ENCODE measurements at places on chromosomes 3 and 15.

- no peak for DNase-seq
Observed at GRCh38 chr3:134485075-134485717, 589 bp downstream of the ANAPC13 start.

DNA sequence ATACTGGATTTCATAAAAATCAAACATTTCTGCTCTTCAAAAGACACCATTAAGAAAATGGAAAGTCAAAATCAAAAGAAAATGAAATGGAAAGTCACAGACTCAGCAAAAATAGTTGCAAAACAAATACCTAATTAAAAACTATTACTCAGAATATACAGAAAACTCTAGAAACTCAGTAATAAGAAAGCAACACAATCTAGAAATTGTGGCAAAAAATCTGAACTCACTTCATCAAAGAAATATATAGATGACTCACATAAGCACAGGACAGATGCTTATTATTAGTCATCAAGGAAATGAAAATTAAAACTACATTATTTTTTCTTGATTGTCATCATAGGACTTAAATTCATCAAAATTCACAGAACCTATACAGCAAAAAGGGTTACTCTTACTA, 430.0 kb downstream of the SHQ1 start:
- no peak for DNase-seq

GRCh38 chr3:146187334-146187950, 26.5 kb upstream of the PLOD2 start:
- DNase-seq = no peak

GRCh38 chr3:12777171-12777570, 18.1 kb upstream of the TMEM40 start:
- DNase-seq = no peak

DNA sequence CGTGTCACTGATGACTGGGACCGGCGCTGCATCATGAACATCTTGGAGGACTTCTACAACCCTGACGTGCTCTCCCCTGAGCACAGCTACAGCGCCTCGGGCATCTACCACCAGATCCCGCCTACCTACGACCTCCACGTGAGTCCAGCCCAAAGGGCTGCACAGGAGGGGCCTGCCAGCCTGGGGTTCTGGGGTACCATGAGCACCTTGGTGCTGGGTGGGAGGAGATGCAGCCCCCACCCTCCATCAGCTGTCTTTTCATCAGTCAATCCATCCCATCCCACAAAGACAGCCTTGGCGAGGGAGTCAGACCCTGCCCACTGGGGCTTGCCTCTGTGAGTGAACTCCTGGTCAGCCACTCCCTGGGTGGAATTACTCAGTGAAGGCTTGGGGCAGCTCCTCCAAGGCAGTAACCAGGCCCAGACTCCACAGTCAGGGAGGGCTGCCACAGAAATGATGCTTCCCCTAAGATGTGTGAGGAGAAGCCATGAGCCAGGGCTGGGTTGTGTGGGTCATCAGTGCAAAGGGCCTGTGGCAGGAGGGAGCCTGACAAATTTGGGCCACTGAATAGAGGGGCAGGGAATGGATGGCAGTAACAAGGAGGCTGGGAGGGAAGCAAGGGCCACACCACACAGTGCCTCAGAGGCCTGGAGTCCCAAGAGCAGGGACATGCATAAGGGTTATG, 47.9 kb downstream of the SEMA3G start:
- no peak for DNase-seq

DNA sequence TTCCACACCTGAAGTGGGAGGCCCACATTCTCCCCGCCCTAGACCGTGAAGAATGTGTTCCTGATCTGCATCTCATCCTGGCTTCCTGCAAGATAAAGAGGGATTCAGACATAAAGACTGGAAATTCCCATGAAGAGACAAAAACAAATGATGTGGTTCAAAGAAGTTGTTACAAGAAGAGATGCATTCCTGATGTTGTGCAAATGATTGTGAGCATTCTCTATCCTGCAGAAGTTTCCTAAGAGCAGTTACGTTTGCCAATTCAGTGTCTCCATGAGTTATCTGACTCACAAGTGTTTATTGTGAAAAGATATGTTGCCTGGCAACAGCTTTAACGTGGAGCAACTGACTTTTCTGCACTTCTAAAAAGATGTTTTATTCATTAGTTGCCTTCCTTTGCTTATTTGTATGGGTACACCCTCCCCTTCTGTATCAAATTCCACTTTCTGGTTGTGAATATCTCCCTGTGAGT, 107.8 kb downstream of the ZIC4 start:
- no peak for DNase-seq

DNA sequence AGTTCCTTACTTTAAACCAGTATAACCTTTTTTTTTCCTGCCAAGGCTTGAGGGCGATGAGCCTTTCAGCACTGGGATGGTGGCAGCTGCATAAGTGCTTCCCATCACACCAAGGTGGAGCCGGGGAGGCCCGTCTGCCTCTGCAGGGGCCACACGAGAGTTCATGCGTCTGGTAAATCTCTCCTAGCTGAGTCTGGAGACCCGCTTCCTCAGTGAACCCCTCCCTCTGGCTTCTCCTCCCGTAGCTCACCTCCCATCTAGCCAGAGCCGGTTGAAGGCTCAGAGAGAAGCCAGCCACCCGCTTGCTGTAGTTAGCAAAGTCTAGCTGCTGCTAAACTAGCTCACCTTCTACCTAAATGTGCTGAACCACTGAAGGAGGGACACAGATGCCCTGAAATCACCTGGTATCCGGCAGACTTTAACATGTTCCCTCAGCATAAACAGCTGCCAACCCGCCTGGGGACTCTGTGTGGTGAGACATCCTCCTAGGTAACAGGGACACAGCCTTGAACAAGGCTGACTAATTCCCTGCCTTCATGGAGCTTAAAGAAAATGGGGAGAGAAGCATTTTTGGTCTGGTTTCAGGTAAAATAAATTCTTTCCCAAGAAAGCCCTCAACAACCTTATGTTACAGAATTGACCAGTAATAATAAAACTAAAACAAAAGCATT, 42.9 kb downstream of the RLBP1 start:
- no peak for DNase-seq

DNA sequence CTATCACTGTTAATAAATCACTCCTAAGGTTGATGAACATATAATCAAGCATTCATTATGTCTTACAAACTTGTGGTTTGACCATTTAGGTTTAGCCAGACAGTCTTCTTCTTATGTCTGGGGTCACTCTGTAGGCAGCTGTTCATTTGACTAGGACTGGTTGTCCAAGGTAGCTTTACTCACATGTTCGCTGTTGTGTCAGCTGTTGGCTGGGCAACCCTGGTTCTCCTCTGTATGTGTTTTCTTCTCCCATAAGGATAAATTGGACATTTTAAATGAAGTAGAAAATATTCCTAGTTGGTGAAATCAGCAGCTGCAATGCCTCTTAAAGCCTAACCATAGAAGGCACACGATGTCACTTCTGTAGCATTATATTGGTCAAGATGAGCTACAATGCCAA, 635.1 kb downstream of the EPHA3 start:
- no peak for DNase-seq

DNA sequence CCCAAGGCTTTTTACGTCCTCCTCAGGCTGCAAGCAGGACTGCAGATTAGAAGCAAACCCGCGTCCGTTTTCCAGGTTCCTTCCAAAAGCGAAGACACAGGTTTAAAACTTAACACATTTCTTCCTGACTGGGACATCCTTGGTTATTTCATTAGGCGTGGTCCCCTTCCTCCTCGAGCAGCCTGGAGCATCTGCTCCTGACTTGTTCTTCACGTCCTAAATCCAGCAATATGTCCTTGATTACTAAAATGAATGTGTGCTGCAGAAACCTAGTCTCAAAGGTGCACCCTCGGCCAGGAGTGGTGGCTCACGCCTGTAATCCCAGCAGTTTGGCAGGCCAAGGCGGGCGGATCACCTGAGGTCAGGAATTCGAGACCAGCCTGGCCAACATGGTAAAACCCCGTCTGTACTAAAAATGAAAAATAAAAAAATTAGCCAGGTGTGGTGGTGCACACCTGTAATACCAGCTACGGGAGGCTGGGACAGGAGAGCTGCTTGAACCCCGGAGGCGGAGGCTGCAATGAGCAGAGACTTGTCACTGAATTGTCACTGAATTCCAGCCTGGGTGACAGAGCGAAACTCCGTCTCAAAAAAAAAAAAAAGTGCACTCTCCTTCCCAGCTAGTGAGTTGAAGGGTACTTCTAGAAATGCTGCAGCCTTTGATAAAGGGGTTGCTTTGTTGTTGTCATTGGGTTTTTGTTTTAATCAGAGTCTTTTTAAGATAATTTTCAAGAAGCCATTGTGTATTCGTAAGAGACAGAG, 842 bp upstream of the LRIG1 start:
- no peak for DNase-seq
